Esophagus squamous epithelium (tissue), 5 donors: ENCODE measurements at places on chromosomes 16 and 17. TPM values are rescaled to one million over a fixed set of nuclear protein-coding genes. Genes with fewer than 3 reads are reported as not detected.

MMD gene
- 14.7 TPM for total RNA-seq

PYDC1 gene
- not detected for total RNA-seq

SLC25A10 gene
- total RNA-seq, result 36.3 TPM

KRTAP3-2 gene
- not detected for total RNA-seq

BICDL2 gene
- 72.9 TPM for total RNA-seq

- no peaks in the 10 kb centered on the region for H3K36me3 ChIP-seq
- no peak overlapping the region for H3K4me3 ChIP-seq
- H3K27ac ChIP-seq, result peak overlapping the region; percentile 89
Measured at GRCh38 chr17:75459246-75459589, 2.8 kb downstream of the TMEM94 start.

GRCh38 chr17:65557349-65558310 lies 3.8 kb downstream of the AXIN2 start:
- peaks cover 6% of the 10 kb centered on the region for H3K36me3 ChIP-seq
- H3K4me3 ChIP-seq, result no peak overlapping the region

DNA sequence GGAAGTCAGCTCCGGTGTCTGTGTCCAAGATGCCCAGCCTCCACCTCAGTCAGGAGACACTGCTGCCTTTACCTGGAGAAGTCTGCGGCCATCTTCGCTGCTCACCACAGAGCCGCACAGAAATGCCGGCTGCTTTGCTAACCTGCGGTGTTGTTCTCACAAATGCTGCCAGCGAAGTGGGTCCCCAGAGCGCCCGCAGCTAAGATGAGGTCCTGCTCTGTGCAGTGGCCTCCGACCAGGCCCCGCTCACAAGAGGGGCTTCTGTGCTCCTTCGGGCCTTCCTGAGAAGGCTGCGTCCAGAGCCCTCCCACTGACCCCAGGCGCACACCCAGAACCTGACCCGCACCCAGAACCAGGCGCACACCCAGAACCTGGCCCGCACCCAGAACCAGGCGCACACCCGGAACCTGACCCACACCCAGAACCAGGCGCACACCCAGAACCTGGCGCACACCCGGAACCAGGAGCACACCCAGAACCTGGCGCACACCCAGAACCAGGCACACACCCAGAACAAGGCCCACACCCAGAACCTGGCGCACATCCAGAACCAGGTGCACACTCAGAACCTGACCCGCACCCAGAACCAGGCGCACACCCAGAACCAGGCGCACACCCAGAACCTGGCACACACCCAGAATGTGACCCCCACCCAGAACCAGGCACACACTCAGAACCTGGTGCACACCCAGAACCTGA lies 51.5 kb upstream of the FASN start:
- H3K36me3 ChIP-seq, result no peaks in the 10 kb centered on the region
- H3K27me3 ChIP-seq, result no peaks in the 10 kb centered on the region
- H3K27ac ChIP-seq, result no peak overlapping the region
- H3K4me3 ChIP-seq, result no peak overlapping the region
- no peak for DNase-seq

- no peak overlapping the region for H3K4me3 ChIP-seq
- DNase-seq, result no peak
- H3K27ac ChIP-seq, result no peak overlapping the region
- no peaks in the 10 kb centered on the region for H3K36me3 ChIP-seq
- H3K4me1 ChIP-seq, result no peaks in the 10 kb centered on the region
Measured at GRCh38 chr17:74514632-74515334, 16.5 kb downstream of the CD300LB start.

DNA sequence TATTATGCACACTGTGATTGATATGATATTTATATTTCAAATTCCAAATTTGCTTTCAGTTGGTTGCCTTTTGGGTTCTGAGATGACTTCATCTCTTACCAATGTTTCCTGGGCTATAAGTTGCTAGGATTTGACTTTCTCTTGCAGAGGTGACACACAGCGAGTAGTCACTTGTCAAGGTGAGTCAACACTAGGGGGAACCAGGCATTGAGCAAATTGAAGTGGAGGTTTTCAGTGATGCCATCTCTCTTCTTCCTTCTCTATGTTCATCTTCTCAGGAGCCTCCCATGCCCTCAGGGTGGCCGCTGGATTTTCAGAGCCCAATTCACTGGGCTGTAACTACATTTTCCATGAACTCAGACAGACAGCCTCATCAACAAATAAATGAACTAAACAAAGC lies 6.0 kb upstream of the CPD start:
- H3K4me3 ChIP-seq, result no peak overlapping the region
- no peak overlapping the region for H3K27ac ChIP-seq
- no peaks in the 10 kb centered on the region for H3K27me3 ChIP-seq
- H3K36me3 ChIP-seq, result no peaks in the 10 kb centered on the region
- H3K4me1 ChIP-seq, result peaks cover 35% of the 10 kb centered on the region
- no peak for DNase-seq

GRCh38 chr16:74261068-74261467 lies 35.5 kb upstream of the PSMD7 start:
- no peaks in the 10 kb centered on the region for H3K27me3 ChIP-seq
- H3K27ac ChIP-seq, result no peak overlapping the region
- no peak overlapping the region for H3K4me3 ChIP-seq
- H3K4me1 ChIP-seq, result no peaks in the 10 kb centered on the region
- no peaks in the 10 kb centered on the region for H3K36me3 ChIP-seq

DNA sequence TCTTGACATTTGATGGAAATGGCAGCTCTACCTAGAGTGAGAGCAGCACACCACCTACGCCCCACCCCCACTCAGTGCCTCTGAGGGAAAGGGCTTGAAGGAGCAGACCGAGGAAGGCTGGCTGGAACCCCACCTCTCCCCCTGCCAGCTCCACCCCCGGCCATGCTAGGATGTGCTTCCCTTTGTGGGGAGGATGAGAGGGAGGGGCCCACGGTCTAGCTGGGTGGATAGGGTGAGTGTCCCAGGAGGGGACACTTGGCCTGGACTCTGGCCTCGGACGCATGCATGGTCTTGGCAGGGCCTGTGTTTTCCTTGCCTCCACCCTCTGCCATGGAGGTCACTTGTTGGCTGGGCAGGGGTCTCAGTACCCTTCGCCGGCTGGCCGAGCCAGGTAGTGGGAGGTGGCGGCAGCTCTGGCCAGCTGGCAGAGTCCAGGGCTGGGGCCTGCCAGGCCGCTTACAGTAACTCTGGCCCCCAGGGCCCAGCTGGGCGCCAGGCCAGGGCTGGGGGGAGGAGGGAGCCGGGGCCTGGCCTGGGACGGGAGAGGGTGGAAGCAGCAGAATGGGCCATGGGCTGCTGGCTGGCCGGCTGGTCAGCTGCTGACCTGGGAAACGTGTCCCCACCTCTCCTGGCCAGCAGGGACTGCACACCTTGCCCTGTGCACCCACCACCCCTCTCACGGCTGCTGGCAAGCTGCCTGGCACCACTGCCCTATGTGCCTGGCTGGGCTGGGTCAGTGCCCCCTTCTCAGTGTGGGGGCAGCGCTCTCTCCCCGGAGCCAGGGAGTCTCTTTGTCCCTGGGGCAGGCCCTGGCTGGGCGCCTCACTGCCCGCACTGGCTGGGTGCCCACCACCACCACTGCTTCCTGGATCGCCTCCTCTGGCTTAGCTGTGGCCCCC lies 23.0 kb downstream of the RARA start:
- H3K27ac ChIP-seq, result peak overlapping the region; percentile 63
- no peak for DNase-seq
- no peaks in the 10 kb centered on the region for H3K27me3 ChIP-seq
- H3K4me1 ChIP-seq, result peaks cover 91% of the 10 kb centered on the region
- no peak overlapping the region for H3K4me3 ChIP-seq
- H3K36me3 ChIP-seq, result no peaks in the 10 kb centered on the region

DNA sequence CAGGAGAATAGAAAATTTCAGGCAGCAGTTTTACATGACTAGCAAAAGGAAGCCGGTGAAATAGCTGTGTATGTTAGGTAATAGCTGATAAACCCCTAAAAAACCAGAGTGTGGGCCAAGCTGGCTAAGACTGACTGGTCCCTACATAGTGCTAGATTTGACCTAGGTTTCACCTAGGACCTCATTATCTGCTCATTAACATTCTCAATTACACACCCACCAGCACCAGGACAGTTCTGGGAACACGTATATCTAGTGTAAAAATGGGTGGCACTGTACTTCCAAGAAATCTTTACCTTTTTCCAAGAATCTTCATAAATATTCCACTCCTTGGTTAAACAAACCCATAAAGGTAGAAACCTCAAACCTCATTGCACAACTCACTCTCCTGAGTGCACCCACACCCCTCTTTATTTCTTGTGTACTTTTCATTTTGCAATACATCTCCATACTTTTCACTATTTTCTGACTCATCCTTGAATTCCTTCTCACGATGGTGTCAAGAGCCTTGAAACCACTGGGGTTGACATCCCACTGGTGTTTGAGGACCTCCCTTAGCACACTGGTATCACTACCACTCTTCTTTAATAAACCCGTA lies 262.7 kb upstream of the KCNJ16 start:
- H3K36me3 ChIP-seq, result no peaks in the 10 kb centered on the region
- no peaks in the 10 kb centered on the region for H3K27me3 ChIP-seq
- no peak overlapping the region for H3K27ac ChIP-seq
- DNase-seq, result no peak
- H3K4me1 ChIP-seq, result no peaks in the 10 kb centered on the region

DNA sequence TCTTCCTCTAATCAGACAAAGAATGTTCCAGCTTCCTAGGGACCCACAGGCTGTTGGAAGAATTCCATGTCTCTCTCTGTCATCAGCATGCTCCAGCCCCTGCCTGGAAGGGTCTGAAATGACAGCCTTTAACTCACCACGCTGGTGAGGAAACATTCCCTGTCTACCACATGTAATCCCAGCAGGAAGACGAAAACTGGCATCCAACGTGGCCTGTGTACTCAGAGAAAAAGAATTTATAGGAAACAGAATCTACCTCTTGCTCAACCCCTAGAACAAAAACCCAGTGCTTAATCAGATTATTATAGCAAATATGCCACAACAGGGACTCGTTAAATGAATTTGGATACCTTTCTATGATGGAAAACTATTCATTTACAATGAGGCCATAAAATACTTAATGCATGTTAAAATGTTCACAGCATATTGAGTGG lies 147.3 kb upstream of the FOXF1 start:
- H3K4me3 ChIP-seq, result no peak overlapping the region
- no peaks in the 10 kb centered on the region for H3K36me3 ChIP-seq
- no peak for DNase-seq
- peaks cover 19% of the 10 kb centered on the region for H3K4me1 ChIP-seq
- H3K27me3 ChIP-seq, result no peaks in the 10 kb centered on the region

- H3K36me3 ChIP-seq, result no peaks in the 10 kb centered on the region
- H3K4me1 ChIP-seq, result peaks cover 46% of the 10 kb centered on the region
- no peak overlapping the region for H3K4me3 ChIP-seq
- peak overlapping the region; percentile 86 for H3K27ac ChIP-seq
- H3K27me3 ChIP-seq, result no peaks in the 10 kb centered on the region
- no peak for DNase-seq
Measured at GRCh38 chr16:84528322-84528721, 23.9 kb upstream of the MEAK7 start.

DNA sequence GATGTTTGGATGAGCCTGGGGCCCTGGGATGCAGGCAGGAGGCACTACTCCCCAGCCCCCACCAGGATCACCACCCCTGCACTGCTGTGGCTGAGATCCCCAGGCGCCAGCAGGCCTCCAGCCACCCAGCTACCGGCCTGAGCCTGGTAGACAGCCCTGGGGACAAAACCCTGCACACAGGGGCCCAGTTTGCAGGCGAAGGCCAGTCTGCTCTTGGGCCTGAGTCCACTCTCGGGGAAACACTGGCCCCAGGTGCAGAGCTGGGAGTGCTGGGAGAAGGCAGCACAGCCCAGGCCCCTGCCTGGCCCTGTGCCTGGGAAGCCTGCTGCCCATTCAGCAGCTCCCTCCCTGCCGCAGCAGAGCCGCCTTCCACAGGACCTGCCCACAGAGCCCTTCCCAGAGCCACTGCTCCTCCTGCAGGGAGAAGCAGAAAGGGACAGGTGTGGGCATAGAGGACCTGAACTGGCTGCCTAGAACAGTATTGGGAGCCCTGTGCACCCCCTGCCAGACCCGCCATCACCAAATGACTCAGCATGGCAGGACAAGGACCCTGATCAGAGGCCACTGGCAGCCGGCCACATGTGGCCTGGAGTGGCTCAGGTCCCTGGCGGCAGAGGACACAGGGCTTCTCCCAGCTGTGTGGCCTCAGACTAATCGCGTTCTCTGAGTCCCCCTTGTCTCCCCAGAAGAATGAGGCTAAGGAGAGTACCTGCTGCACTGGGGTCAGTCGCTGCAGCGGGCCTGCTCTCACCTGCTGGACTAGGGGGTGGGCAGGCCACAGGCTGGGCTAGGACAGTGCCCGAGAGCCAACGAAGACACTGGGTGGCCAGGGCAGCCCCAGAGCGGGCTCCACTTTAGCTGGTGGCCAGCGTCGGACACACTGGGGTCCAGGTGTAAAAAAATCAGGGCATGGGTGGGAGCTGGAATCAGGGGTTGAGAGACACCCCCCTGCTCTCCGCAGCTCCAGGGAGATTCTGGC lies 10.7 kb downstream of the MSRB1 start:
- H3K27ac ChIP-seq, result no peak overlapping the region
- no peak for DNase-seq
- no peak overlapping the region for H3K4me3 ChIP-seq
- no peaks in the 10 kb centered on the region for H3K27me3 ChIP-seq

GRCh38 chr17:75380315-75380714 lies 25.2 kb downstream of the GRB2 start:
- H3K27ac ChIP-seq, result no peak overlapping the region
- DNase-seq, result no peak
- H3K4me1 ChIP-seq, result peaks cover 6% of the 10 kb centered on the region
- H3K27me3 ChIP-seq, result no peaks in the 10 kb centered on the region
- H3K36me3 ChIP-seq, result peaks cover 26% of the 10 kb centered on the region
- H3K4me3 ChIP-seq, result no peak overlapping the region

DNA sequence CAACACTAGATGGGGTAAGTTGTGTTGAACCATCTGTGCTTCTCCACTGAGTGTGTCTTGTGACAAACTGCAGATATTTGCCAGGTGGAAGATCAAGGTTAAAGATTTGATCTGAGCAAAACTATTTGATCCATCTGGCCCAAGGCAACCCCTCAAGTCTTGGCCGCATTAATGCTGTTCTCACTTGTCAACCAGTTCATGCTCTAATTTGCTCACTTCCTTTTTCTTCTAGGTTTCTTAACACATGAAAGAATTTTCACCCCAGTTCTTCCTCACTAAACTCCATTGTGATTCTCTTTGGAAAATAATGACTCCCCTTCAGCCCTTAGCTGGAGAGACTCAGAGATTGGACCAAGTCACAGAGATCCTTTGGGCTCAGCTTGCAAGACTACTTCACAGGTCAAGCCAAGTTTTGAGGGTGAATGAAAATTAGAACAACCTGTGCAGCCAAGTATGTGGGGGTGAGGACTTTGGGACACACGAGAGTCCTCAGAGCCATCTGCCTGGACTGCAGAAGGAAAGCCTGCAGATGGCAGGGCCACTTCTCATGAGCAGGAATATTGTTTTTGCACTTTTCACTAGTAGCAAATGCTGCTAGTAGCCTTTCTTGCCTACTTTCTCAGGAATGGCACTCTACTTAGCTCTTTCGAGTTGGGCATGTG lies 166.5 kb downstream of the AXIN2 start:
- no peak overlapping the region for H3K4me3 ChIP-seq
- no peak overlapping the region for H3K27ac ChIP-seq
- no peak for DNase-seq

GRCh38 chr16:81526199-81526598 lies 81.6 kb downstream of the CMIP start:
- no peak for DNase-seq
- H3K36me3 ChIP-seq, result no peaks in the 10 kb centered on the region
- no peaks in the 10 kb centered on the region for H3K27me3 ChIP-seq
- no peak overlapping the region for H3K4me3 ChIP-seq
- peaks cover 50% of the 10 kb centered on the region for H3K4me1 ChIP-seq
- peak overlapping the region; percentile 94 for H3K27ac ChIP-seq

GRCh38 chr16:67865318-67865717 lies 7.5 kb upstream of the EDC4 start:
- H3K27me3 ChIP-seq, result no peaks in the 10 kb centered on the region
- H3K27ac ChIP-seq, result no peak overlapping the region
- H3K36me3 ChIP-seq, result no peaks in the 10 kb centered on the region
- peaks cover 48% of the 10 kb centered on the region for H3K4me1 ChIP-seq
